Fibroblast of the aortic adventitia (primary cell): ENCODE measurements at places on chromosomes 5 and 9. TPM values are rescaled to one million over a fixed set of nuclear protein-coding genes. Genes with fewer than 3 reads are reported as not detected.
A peak's percentile ranks its signal among the peaks of the same experiment; 100 is the strongest.

- DNase-seq, result no peak
Measured at GRCh38 chr9:33124751-33125381, 42.3 kb downstream of the B4GALT1 start.

DNA sequence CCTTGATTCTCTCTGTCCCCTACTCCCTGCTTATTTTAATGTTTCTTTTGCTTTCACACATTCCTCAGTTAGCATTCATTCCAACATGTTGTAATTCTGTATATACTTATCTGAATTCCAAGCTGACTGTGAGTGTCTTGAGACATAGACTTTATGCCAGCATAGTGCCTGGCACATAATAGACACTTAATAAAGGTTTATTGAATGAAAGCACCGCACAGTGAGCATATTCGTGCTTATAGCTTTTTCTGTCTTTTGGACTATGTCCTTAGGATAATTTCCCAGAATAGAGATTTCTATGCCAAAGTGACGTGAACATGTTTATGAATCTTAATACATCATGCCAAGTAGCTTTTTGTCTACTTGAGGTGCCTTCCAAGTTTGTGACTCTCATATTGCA is 174.6 kb downstream of the CD180 start:
- DNase-seq, result peak; percentile 71

- no peak for DNase-seq
Measured at GRCh38 chr9:16243798-16244197, 626.7 kb downstream of the BNC2 start.

DNA sequence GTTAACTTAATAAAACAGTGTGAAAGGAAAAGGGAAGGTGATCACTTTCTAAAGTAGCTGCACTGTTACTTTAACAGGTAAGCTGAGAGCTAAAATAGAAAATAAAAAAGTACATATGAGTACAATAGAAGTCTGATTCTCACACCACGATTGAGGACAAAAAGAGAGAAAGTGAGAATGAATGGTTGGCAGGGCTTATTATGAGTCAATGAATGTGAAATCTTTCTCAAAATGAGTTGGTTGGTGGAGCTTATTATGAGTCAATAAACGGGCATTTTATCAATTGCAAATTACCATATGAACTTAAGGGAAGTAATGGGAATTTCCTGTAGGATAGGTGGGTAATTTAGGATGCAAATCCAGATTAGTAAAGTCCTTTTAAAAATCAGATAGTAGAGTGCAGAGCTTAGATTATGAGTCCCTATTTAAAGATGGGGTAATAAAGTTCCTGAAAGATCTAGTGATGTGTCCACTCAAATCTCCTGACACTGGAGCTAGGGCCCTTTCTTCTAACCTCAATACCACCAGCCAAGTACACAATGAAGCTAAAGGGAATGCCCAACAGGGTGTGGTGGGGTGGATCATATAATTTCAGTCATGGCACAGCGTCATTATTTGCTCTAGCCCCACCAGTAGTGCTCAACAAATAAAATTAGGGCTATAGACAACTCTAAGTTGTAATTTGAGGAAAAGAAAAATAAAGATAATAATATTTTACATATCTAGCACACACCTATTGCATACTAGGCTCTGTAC is 21.1 kb upstream of the TLR4 start:
- DNase-seq, result peak; percentile 73

DNA sequence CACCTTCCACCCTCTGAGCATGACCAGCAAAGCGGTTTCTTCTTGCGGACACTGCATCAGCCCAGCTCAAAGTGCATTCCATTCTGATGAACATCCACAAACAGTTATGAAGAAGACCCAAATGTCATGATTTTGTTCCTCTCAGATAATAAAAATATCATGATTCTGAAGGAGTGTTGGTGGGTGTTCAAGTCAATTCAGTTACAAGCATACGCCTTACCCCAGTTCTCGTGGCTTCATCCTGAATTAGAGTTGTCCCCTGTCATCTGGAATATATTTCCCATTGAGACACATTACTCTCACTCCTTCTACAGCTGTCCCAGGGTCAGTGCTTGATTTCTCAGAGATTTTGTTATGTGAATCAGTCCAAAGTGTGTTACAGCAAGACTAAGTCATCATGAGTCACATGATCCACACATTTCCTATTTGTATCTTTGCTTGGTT is 325.4 kb downstream of the RFX3 start:
- DNase-seq, result peak; percentile 5

DNA sequence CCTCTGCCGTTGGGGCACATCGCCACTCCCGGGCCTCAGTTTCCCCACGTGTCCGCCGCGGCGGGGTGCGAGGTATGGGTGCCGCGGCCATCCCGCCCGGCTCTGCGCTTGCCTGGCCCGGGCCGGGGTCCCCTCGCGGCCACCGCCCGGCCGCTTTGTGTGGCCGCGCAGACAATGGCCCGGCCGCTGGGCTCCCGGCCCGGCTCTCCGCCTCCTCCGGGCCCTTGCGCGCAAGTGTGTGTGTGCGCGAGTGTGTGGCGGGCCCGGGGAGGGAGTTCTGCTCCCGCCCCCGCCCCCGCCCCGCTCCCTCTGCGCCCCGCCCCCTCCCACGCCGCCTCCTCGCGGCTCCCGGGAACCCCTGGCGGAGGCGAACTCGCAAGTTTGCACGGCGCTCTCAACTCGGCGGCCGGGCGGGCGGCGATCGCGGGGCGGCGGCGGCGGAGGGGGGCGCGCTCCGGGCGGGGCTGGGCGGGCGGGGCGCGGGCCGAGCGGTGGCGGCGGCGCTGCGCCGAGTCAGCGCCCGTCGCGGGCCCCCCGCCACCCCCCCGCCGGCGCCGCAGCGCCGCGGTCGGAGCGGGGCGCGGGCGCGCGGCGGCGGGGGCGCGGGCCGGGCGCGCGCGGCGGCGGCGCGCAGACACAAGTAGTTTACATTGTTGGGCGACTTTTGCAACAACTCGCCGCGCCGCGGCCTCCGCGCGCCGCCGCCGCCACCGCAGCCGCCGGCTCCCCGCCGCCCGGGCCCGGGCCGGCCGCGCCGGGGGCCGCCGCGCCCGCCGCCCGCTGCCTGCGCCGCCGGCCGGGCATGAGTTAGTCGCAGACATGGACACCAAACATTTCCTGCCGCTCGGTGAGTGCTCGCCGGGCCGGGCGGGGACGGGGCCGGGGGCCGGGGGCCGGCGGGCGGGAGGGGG is at the start of gene RXRA:
TSS of gene RXRA (plus strand) at position 643 of the 911 bp plus-strand sequence. CDS start at position 820, 177 bp downstream.
- peak; percentile 81 for DNase-seq

DNA sequence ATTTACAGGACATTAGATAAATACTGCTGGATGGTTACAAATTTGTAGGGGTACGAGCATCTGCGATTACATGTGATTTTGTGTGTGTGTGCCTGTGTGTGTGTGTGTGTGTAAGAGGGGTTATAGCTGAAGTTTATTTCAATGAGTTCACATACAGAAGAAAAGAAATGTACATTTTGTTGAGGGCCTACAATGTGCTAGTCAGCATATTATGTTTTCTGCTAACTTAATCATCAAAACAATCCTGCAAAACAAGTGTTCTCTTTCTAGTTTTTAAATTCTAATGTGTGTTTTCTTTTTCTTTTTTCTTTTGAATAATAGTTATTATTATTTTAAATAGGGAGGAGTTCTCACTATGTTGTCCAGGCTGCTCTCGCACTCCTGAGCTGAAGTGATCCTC is 305.7 kb downstream of the ARL15 start:
- DNase-seq, result no peak

DNA sequence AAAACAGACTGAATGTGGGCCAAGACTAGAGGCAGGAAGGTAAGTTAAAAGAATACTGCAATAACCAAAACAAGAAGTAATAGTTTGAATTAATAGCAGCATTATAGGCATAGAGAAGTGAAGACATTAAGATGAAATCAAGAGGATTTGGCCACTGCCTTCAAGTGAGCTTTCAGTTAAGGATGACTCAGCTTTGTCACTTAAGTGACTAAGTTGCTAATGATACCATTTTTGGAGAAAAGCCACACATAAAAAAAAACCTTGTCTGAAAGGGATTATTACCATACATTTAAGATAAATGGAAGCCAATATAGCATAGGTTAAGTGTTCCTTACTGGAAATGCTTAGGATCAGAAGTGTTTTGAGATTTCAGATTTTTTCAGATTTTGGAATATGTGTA is 57.0 kb downstream of the ECPAS start:
- DNase-seq, result peak; percentile 49

- no peak for DNase-seq
Measured at GRCh38 chr9:93064392-93065134, 6.1 kb downstream of the SUSD3 start.

DNA sequence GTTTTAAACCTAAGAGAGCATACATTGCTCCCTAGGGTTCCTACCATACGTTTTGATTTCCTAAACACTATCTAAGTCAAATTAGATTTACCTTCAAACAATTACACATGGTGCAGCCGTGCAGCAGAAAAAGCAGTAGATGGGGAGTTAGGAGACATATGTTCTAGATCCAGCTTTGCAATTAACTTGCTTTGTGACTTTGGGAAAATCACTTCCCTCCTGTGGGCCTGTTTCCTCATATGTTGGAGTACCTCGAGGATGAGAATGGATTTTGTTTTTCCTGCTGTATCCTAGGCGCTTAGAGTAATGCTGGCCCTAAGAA is 711 bp downstream of the MRPL50 start:
- no peak for DNase-seq

GRCh38 chr5:123696921-123697341 is 185.0 kb downstream of the CSNK1G3 start:
- DNase-seq, result peak; percentile 66

- DNase-seq, result no peak
Measured at GRCh38 chr9:137725598-137725997, 106.8 kb downstream of the EHMT1 start.

DNA sequence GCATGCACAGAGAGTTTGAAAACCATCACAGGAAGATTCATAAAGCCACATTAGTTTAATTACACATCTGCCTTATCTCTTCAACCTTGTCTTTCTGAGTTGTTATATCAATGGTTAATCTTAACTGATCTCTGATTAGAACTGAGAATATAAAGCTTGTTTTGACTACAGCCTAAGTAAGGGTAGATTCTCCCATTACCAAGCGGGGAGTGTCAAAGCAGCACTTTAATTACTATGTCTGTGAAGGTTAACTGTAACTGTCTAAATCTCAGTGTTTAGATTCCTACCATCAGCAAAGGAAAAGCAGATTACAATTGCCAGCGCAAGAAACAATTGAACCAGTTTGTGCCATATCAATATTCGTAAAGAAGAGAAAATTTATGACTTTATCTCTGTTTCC is 348.7 kb downstream of the CDH12 start:
- no peak for DNase-seq

GRCh38 chr9:114706711-114707110 is 24.7 kb upstream of the TEX48 start:
- DNase-seq, result no peak

GRCh38 chr5:38639377-38640358 is 83.2 kb upstream of the LIFR start:
- peak; percentile 31 for DNase-seq

GRCh38 chr5:10590226-10590999 is 26.5 kb downstream of the ANKRD33B start:
- peak; percentile 93 for DNase-seq

GRCh38 chr9:92077888-92078287 is 37.3 kb downstream of the SPTLC1 start:
- no peak for DNase-seq

- peak; percentile 32 for DNase-seq
Measured at GRCh38 chr9:71765693-71766092, 2.6 kb downstream of the CEMIP2 start.

The PTGES gene
- 6.9 and 30.9 TPM in 2 replicates for total RNA-seq

The FBLL1 gene
- total RNA-seq, result 0.33 TPM in 1 of 2 replicates, not detected in the other

The SLC28A3 gene
- total RNA-seq, result 0.16 and 0.36 TPM in 2 replicates

The HMGXB3 gene
- 35.4 and 108 TPM in 2 replicates for total RNA-seq

The SLC2A6 gene
- total RNA-seq, result 0.74 and 7.3 TPM in 2 replicates

The PLGRKT gene
- total RNA-seq, result 6.5 and 25.8 TPM in 2 replicates

The ANKRD18A gene
- total RNA-seq, result 0.09 TPM in 1 of 2 replicates, not detected in the other

The PRRX2 gene
- total RNA-seq, result 3.5 and 36.1 TPM in 2 replicates

The CERCAM gene
- total RNA-seq, result 74.9 and 109 TPM in 2 replicates

The RNF183 gene
- total RNA-seq, result not detected in 2 replicates
